ENCODE measurements at places on chromosomes 2 and 18. TPM values are rescaled to one million over a fixed set of nuclear protein-coding genes. Genes with fewer than 3 reads are reported as not detected.

The TFCP2L1 gene
- total RNA-seq, result under 0.01 TPM

The MAPK4 gene
- total RNA-seq, result not detected

The FZD7 gene
- 31.8 TPM for total RNA-seq

The ANKRD30B gene
- 0.88 TPM for total RNA-seq

The SCN7A gene
- total RNA-seq, result under 0.01 TPM

The CFAP53 gene
- total RNA-seq, result not detected

The CNRIP1 gene
- 42.2 TPM for total RNA-seq

The SEMA4C gene
- 43.1 TPM for total RNA-seq

The LINC00305 gene
- not detected for total RNA-seq

The OR6B3 gene
- not detected for total RNA-seq

The CD8A gene
- not detected for total RNA-seq

The OSR1 gene
- total RNA-seq, result 6.6 TPM

Data from placental pericyte (primary cell).